Fibroblast of lung (primary cell): ENCODE measurements at places on chromosomes 2 and 18.
A peak's percentile ranks its signal among the peaks of the same experiment; 100 is the strongest.

- peak; percentile 57 for DNase-seq
These were observed 80.2 kb downstream of the ASAP2 start for GRCh38 chr2:9286554-9287399.

DNA sequence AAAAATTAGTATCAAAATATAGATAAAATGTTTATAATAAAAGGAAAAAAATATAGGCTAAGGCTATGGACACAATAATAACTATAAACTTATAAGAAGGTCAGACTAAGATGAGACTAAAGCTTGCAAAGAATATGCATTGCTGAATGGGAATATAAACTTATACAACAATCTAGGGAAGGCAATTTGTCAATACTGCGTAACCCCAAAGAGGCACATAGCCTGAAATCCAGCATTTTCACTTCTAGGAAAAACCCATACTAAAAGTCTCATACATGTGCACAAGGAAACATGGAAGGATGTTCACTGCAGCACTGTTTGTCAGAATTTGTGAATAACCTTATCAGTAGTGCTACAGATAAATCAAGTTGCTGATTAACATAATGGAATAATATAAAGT lies 45.5 kb downstream of the FANCL start:
- peak; percentile 68 for DNase-seq

- DNase-seq, result no peak
These were observed 55.3 kb upstream of the TMEM163 start for GRCh38 chr2:134773759-134774742.

DNA sequence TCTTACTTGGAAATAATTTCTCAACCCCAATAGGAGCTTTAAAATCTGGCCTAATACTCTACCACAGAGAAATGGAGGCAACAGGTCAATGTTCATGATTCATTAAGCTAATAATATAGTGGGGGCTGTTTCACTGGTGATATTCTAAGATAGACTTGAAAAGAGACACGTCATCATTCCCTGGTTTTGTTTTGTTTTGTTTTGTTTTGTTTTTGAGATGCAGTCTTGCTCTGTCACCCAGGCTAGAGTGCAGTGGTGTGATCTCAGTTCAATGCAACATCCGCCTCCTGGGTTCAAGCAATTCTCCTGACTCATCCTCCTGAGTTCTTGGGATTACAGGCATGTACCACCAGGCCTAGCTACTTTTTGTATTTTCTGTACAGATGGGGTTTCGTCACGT lies 37.5 kb upstream of the SOS1 start:
- DNase-seq, result peak; percentile 27

DNA sequence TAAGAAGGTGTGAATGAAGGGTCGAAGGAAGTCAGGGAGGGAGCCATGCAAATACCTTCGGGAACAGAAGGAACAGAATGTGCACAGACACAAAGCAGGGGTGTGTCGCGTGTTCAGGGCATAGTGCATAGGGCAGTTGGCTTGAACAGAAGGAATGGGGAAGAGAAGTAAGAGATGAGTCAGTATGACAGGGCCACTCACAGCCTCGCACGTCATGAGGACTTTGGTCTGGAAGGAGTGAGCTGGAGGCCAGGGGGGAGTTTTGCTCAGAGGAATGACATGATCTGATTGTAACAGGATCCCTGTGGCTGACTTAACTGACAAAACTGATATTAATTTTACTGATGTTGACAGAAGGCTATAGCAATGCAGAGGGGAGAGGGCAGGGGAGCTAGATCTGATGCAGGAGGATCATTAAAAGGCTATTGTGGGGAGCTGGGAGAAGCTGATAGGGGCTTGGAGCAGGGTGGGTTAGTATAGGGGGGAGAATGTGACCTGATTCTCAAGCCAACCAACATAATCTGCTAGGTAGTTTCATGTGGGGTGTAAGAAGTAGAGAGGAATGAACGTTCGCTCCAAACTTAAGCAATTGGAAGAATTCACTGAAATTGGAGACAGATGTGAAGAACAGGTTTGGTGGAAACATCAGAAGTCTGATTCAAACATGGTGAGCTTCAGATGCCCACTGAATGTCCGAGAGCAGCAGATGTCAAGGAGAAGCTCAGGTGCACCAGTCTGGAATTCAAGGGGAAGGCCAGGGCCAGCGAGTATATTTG lies 60.4 kb upstream of the COPS8 start:
- peak; percentile 92 for DNase-seq

DNA sequence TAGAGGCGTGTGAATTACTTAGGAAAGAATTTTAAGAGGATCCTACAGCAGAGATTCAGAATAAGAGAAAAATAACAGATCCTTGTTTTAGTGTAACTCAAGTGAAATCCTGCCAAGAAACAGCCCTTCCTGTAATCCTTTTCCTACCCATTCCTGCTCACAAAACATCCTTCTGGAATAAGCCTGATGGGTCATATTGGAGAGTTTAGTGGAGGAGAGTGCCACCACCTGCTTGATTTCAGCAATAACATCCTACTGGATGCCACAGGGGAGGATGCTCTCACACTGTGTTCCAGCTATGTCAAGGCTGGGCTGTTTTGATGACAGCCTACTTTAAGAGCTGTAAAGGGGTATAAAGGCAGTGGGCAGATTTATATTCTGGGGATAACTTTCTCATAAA lies 54.8 kb upstream of the CCDC178 start:
- peak; percentile 81 for DNase-seq

- DNase-seq, result peak; percentile 49
These were observed 4.2 kb downstream of the PLEKHA3 start for GRCh38 chr2:178484245-178485041.

GRCh38 chr2:191041418-191042161 lies 27.6 kb upstream of the STAT1 start:
- DNase-seq, result peak; percentile 41

DNA sequence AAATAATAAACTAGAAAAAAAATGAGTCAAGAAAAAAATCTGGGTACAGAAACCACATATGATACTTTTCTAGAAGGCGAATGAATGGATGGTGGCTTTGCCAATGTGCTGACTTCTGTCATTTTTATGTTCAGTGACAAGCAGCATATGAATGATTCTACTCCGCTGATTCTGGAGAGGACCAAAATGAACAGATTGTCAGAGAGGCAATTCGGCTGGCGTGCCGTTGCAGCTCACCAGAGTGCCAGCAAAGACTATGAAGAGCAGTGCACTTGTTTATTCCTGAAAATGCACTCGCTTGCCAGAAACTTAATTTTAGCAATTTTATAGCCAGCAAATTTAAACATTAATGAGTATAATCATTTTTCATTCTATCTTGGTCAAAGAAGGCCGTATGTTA lies 105.9 kb upstream of the NYAP2 start:
- no peak for DNase-seq

- DNase-seq, result no peak
These were observed 11.2 kb downstream of the RELCH start for GRCh38 chr18:62198259-62198658.

GRCh38 chr2:11984316-11985158 lies 238.1 kb downstream of the LPIN1 start:
- no peak for DNase-seq

GRCh38 chr2:186693446-186693832 lies 421 bp upstream of the FAM171B start:
- DNase-seq, result no peak

GRCh38 chr2:230987137-230988020 lies 8.5 kb upstream of the SPATA3 start:
- DNase-seq, result peak; percentile 39

- DNase-seq, result no peak
These were observed 11.5 kb upstream of the IL1A start for GRCh38 chr2:112795774-112796173.
